ENCODE measurements at places on chromosomes 2 and 18.

DNA sequence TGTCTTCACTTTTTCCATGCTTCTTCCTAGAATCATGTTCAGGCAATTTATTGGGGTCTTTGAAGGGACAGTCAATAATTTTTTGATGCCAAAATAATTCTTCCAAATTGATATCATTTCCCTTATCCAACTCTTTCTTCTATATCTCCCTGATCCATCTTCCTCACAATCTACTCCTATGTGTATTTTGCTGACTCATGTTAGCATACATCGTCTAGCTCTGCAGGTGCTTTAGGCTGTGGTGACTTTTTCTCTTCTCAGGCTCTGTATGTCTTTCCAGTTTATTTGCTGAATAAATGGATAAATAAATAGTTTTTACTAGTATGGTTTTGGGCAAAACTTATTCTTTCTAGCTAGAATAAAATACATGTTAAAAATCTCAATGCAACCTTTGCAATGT is 1650.9 kb upstream of the TMEFF2 start:
- DNase-seq, result no peak

GRCh38 chr2:105584435-105585010 is 160.2 kb upstream of the NCK2 start:
- DNase-seq, result no peak

GRCh38 chr2:217449444-217449843 is 553.4 kb downstream of the TNS1 start:
- DNase-seq, result no peak

DNA sequence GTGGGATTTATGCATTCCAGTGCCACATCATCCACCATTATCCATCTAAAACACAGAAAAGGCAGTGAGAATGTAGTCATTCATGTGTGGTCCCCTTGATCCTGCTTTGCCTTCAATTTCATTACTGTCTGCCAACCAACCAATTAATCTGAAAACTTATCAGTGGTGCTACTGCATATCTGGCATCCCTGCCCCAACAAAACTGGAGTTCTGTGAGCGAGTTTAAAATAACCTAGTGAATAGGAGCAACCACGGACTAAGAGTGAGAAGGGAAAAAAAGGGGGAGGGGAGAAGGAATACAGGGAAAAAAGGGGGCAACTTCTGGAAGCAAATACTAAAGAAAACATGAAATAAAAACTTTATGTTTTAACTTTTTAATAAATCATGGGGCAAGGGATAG is 42.2 kb downstream of the SLC8A1 start:
- DNase-seq, result no peak

GRCh38 chr18:21167641-21168377 is 56.2 kb upstream of the ROCK1 start:
- no peak for DNase-seq

DNA sequence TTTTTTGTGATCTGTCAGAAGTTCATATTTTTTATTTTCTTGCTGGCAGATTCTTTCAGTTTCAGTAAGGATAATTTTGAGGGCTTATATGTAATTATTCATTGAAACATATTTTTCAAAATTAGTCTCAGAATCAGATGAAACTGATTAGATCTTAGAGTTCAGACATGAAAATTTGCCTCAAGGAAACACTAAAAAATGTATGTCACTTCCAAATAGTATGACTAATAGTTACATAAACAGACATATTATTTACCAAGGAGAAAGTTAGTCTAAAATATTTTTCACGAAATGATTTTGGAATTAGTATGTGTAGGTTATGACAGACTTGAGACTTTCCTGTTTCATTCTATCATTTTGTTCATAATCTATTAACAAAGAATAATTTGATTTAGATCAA is 628.6 kb downstream of the CCDC85A start:
- DNase-seq, result no peak

DNA sequence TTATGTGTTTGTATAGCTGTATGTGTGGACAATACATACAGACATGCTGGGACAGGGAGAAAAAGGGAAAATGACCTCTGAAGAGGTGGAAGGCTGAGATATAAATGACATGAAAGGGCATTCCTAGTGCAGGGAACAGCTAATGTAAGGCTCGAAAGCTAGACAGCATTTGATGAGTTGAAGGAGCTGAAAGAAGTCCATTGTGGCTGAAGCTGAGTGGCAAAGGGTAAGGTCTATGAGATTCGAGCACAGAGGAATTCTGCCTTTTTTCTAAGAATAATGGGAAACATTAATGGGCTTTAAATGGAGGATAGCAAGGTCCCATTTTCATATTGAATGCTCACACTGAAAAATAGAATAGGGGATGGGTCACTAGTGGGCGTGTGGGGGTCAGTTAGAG is 23.6 kb downstream of the ADD2 start:
- DNase-seq, result no peak

DNA sequence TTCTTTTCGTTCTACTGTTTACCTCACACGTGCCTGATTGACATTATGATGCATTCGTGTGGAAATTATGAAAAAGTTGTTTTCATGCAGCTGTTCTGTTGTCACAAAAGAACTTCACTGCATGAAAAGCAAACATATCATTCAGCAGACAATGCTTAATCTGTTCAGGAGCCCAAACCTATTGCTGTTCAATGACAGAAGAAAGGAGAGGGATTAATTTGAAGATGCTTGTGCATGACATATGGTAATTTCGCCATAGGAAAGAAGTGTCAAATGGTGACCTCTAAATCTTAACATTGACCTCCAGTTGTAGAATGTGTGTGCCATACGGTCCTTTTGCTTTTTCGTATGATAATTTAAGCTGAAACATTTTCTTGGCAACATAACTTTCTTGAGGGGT is 124.5 kb downstream of the WDR7 start:
- no peak for DNase-seq

GRCh38 chr18:67463829-67464228 is 52.7 kb downstream of the DSEL start:
- no peak for DNase-seq

- DNase-seq, result no peak
Observed at GRCh38 chr2:44838116-44838790, 103.2 kb upstream of the SIX3 start.

DNA sequence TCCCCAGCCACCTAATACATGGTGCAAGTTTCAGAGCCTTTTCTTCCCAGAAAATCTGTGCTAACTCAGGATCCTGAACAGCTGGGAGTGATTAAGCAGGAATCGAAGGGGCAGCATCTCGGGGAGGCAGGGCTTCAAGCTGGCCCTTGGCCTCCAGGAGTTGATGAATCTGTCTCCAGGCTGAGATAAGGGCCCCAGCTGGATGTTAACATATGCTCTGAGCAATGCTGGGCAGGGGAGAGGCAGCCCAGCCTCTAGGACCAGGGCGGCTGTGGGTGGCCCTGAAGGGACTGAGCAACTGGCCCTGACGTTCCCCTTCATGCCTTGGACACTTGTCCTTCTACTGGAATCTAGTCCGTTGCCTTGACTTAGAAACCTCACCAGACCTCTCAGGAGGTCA is 84.1 kb upstream of the EPC2 start:
- DNase-seq, result no peak

DNA sequence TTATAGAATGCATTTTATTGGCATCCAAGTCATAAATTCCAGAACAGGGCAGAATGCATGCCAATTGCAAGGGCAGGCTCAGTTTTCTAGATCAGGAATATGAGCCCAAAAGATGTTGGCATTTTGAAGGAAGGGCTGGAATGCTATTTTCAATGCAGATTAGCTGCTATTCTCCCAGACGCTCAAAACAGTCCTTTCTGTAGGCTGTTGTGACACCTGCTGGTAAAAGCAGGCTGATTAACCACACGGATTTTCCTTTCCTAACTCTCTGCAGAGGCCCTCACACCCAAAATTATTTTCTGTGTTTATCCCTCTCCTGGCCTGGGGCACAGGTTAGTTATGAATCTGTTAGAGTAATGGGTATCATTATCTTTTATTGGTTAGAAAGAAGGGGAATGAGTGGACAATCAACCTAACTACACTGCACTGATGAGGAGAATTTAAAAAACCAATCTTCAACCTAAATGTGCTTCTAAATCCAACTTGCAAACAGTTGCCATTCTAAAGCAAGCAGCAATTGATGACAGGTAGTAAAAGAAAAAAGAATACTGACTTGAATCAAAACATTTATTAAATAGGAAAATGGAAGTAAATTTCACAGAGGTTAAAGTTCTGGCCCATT is 94.0 kb downstream of the PLA2R1 start:
- DNase-seq, result no peak

- DNase-seq, result no peak
Observed at GRCh38 chr2:17538022-17538843, 2.3 kb upstream of the VSNL1 start.

DNA sequence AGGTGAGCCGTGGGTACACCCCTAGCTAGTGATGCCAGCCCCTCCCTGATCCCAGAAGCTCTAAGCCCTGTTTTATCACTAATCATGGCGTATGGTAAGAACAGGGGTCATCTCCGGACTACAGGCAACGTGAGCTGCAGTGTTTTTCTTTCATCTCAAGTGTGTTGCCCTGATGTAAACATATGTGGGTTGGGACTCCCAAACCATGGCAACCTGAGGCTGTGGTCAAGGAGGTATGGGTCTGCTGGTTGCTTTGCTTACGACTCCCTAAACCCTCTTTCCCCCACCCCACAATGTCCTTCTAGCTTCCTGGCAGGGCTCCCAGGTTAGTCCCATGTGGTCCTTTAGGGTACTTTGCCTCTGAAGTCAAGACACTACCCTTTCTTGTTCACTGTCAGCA is 53.6 kb upstream of the AFF3 start:
- no peak for DNase-seq

DNA sequence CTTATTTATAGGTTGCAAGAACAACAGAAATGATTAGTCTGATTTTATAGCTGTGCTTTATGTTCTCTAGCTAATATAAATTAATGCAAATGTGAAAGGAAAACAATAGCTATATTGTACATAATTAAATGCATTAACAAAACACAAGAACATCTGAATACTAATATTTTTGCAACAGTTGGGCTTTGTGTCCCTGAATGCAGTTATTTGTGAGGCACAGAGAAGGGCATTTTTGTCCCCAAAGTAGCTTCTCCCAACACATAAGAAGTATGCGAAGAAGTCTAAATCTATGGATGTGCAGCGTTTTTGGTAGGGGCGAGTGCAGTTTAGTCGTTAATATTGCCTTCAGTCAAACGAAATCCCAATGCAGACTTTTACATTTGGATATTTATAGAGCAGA is 110.0 kb downstream of the MBP start:
- DNase-seq, result no peak

DNA sequence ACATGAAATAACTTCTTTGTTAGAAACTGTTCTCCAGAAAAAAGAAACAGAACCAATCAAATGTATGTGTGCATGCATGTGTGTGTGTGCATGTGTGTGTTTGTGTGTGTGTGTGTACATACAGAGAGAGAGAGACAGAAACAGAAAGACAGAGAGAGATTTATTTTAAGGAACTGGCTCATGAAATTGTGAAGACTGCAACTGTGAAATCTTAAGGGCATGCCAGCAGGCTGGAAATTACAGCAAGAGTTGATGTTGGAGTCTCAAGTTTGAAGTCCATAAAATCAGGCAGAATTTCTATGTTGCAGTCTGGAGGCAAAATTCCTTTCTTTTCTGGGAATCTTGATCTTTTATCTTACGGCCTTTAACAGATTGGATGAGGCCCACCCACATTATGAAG is 168.9 kb upstream of the CDH20 start:
- no peak for DNase-seq

DNA sequence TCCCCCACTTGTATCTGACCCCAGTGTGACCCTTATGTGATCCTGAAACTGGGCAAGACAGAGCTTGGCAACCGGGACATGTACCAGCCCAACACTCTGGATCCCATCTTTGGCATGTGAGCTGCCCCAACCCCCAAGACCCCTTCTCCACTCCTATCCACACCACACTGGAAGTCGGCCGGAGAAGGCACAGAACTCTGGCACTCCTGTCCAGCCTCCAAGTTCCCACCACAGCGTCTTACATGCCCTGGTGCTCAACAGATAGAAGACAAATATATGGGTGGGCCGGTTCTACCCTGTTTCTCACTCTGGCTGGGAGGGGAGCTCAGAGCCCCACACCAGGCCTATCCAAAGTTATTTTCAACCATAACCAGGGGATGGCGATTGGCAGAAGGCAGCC is 40.8 kb downstream of the LMAN2L start:
- DNase-seq, result no peak

- no peak for DNase-seq
Observed at GRCh38 chr2:31003749-31004148, 134.5 kb downstream of the GALNT14 start.

DNA sequence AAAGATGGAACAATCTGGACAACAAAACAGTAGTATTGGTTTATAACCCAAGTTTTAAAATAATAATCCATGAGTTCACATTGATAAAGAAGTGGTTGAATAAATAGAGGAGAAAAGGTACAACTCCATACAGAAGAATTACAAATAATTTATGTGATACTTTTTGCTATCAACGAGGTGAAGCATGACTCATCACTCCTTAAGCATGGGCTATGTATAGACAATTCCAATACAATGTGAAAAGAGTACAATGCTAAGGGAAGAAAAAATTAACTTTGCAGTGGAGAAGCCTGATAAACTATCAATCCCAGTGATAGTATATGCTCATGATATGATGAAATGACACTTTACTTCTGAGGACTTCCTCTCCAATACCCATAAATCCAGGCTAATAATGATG is 312.9 kb downstream of the GULP1 start:
- no peak for DNase-seq
